Nucleus accumbens (tissue), 56 donors: ENCODE measurements at places on chromosomes 7 and 10.

- no peak for DNase-seq
Measured at GRCh38 chr7:115274-115911, 77.0 kb upstream of the FAM20C start.

- no peak for DNase-seq
Measured at GRCh38 chr7:22855049-22855392, 32.4 kb upstream of the TOMM7 start.

DNA sequence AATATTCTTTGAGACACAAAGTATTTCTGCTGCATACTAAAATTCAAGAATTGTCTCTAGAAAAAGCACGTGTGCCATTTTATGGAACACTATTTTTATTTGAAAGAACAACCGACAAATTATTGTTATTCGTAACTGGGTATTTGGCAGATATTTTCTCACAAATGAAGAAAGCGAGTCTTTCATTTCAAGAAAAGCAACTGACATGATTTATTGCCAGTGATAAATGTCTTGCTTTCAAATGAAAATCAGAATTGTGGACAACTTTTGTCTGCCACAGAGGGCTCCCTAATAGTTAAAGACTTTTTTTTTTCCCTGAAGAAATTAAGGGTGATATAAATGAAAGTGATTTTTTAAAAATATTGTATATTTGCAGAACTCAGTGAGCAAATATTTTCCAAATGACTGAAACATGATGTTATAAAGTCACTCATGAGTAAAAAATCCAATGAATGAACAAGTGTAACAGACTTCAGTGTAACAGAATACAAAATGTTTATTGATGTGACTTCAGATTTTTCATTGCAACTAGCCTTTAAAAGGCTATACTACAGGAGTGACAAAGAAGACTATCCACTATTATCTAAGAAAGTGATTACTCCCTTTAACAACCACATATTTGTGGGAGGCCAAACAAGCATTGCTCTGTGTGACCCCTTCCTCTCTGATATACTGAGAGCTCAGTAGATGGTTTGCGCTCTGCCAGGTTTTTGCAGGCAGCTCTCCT is 49.0 kb upstream of the SEMA3E start:
- DNase-seq, result no peak

- no peak for DNase-seq
Measured at GRCh38 chr7:157721468-157722136, 384.8 kb downstream of the DNAJB6 start.

DNA sequence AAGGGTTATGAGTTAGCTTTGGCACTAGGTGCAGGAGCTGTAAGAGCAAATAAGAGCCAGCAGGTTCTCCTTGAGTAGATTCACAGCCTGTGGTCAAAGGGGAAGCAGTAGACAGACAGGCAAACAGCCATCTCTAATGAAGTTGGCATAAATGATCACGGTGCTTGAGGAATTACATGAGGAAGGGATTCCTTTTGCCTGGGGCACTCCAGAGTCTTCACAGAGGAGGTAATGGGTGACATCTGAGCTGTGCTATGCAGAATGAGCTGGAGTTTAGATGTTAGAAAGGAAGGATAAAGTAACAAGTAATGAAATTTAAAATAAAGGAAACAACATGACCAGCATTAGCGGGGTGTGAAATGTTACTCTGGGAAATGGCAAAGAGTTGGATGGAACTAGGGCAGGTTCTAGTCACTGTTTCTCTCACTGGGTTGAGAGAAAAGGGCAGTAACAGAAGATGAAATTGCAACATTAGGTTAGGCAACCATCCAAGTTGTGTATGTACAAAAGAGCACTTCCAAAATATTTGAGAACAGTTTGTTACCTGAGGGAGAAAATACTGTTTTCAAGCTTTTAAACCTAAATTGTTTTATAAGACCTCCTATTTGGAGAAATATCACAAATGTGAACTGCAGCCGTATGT is 613.8 kb downstream of the PHTF2 start:
- DNase-seq, result no peak

DNA sequence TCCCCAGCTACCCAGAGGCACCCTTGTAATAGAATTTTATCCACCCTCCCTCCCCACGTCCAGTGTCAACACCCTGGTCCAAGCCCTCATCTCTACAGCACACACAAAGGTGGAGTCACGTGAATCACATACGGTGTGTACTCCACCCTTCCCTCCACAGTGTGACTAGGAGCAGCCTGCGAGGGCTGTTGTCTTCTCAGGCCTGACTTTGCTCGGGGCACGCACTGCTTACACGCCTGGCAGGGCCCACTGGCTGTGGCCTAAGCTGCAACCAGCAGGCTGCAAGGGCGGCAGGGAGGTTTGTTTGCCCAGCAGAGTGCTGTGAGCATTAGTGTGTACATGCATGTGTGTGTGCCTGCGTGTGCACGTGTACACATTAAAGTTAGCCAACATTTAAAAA is 93.7 kb downstream of the COBL start:
- DNase-seq, result no peak

DNA sequence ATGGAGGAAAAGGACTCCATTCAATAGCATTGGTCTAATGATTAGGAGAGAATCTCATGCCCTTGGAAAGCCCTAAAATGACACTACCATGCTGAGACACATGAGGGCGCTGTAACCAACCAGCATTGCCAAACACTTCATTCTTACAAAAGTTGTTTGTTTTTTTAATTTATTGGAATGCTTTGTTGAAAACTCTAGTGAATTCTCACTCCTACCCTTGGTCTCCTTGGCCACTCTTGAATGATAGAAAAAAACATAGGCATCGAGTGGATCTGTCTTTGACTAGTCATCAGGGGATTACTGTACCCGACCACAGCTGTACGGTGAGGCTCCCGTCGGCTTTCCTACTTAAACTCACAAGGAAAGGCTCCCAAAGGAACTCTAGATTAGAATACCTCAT is 29.3 kb upstream of the ADD3 start:
- DNase-seq, result no peak
